ENCODE measurements at places on chromosomes 5 and 9.

DNA sequence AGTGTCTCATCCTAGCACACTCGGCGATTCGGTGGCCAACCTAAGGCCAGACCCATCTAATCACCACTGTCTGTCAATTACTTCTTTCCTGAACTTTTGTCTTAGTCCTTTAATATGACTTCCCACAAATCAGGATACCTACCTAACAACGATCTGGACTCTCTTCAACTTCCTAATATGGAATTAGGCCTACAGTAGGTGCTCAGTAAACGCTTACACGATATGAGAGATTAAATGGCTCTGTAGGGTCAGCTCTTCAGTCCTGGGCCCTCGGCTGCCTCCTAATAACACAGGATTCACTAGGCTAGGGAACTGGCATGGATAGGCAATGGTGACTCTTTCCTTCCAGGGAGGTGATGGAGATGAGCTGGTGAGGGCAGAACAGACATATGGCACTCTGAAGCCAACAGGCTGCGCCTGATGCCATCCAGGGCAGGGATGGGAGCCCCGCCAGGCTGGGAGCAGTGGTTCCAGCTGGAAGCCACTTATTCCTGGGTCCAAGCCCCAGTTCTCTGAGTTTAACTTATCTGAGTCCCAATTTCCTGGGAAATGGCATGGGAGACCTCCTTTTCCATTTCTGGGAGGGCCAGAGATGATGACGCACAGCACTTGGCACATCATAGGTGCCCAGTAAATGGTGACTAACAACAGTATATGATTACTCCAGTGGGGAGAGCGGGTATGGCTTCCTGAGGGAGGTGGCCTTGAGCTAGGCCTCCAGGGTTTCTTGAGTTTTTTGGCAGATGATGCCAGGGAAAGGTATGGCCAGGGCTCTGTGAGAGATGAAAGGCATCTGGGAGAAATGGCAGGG lies 7.3 kb downstream of the PDGFRB start:
- no peak for DNase-seq

GRCh38 chr9:26983340-26983739 lies 22.1 kb downstream of the LRRC19 start:
- DNase-seq = no peak

GRCh38 chr5:53991942-53992341 lies 318.4 kb downstream of the ARL15 start:
- DNase-seq = no peak

- no peak for DNase-seq
These were observed 9.5 kb upstream of the NANS start for GRCh38 chr9:98047002-98047401.

- no peak for DNase-seq
These were observed 23.1 kb downstream of the IRF1 start for GRCh38 chr5:132467287-132467984.

DNA sequence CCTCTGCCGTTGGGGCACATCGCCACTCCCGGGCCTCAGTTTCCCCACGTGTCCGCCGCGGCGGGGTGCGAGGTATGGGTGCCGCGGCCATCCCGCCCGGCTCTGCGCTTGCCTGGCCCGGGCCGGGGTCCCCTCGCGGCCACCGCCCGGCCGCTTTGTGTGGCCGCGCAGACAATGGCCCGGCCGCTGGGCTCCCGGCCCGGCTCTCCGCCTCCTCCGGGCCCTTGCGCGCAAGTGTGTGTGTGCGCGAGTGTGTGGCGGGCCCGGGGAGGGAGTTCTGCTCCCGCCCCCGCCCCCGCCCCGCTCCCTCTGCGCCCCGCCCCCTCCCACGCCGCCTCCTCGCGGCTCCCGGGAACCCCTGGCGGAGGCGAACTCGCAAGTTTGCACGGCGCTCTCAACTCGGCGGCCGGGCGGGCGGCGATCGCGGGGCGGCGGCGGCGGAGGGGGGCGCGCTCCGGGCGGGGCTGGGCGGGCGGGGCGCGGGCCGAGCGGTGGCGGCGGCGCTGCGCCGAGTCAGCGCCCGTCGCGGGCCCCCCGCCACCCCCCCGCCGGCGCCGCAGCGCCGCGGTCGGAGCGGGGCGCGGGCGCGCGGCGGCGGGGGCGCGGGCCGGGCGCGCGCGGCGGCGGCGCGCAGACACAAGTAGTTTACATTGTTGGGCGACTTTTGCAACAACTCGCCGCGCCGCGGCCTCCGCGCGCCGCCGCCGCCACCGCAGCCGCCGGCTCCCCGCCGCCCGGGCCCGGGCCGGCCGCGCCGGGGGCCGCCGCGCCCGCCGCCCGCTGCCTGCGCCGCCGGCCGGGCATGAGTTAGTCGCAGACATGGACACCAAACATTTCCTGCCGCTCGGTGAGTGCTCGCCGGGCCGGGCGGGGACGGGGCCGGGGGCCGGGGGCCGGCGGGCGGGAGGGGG lies at the start of gene RXRA:
TSS of gene RXRA (plus strand) at position 643 of the 911 bp plus-strand sequence. CDS start at position 820, 177 bp downstream.
- peak; percentile 35 for DNase-seq

- DNase-seq = no peak
These were observed 47.5 kb downstream of the NEURL1B start for GRCh38 chr5:172688349-172689217.

DNA sequence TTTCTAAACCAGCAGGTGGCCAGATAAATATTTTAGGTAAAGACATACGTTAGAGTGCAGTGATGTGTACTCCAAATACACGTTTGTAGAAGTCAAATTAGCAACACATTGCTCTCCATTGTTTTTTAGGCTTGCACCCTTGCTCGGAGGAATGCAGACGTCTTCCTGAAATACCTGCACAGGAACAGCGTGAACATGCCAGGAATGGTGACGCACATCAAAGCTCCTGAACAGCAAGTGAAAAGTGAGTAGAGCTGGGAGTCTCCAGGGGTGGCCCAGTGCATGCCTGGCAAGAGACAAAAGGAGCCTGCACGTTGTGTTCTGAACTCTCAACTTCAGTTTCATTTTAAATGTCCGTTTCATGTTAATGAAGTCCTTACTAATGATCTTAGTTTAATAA lies 207.5 kb upstream of the OTULINL start:
- no peak for DNase-seq

DNA sequence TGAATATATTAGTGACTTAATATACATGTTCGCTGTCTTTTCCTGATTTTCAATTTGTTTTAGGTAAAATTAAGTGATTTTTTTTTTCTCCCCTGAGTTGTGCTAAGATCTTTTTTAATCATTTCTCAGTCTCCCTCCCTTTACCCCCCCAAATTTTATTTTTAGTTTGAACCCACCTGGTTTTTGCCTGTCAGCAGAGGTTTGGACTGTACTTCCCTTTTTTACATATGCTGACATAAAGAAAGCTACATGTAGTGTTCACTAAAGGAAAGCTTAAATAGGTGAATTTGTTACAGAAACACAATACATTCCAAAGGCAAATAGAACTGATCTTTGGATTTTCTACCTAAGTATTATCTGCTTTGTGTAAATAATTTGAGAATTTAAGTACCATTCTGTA lies 82.2 kb downstream of the IPO11 start:
- DNase-seq = no peak

GRCh38 chr5:127041571-127041970 lies 11.2 kb upstream of the MARCHF3 start:
- DNase-seq = no peak

DNA sequence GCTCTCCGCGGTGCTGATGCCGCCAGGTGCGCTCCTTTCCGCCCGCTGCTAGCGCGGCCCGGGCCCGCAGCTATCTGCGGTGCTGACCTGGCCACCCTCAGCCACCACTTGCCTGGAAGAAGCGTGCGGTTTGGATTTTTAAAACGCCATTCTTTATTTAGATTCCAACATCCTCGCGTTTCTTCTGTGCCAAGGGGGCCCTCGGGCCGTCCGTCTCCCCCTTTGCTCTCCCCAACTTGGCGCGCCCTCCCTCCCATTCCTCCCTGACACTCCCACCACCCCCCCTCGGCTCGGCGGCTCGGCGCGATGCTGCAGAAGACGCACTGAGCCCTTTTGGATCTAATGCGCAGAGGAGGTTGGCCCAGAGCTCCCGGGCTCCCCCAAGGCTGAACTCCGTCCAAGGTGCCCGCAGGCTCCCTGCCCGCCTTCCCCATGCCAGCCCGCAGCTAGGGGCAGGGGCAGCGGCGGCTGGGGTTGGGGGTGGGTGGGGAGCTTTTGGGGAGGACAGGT lies at the start of gene BARHL1:
TSS of gene BARHL1 (plus strand) at position 331 of the 510 bp plus-strand sequence. CDS start 192 bp downstream, outside the sequence.
- no peak for DNase-seq

DNA sequence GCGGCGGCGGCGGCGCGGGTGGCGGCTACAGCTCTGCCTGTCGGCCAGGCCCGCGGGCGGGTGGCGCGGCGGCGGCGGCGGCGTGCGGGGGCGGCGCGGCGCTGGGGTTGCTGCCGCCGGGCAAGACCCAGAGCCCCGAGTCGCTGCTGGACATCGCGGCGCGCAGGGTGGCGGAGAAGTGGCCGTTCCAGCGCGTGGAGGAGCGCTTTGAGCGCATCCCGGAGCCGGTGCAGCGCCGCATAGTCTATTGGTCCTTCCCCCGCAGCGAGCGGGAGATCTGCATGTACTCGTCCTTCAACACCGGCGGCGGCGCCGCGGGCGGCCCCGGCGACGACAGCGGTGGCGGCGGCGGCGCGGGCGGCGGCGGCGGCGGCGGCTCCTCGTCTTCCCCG lies 296 bp downstream of the ZSWIM6 start:
- no peak for DNase-seq

- no peak for DNase-seq
These were observed 81.9 kb upstream of the ADAMTS2 start for GRCh38 chr5:179427032-179427675.

- no peak for DNase-seq
These were observed 35.3 kb downstream of the COL5A1 start for GRCh38 chr9:134676886-134677285.

GRCh38 chr9:129863059-129863690 lies 27.9 kb downstream of the USP20 start:
- peak; percentile 55 for DNase-seq

- no peak for DNase-seq
These were observed 667 bp downstream of the FBXO10 start for GRCh38 chr9:37575511-37575914.

- DNase-seq = no peak
These were observed 90.2 kb downstream of the TLE4 start for GRCh38 chr9:79661886-79662536.

- DNase-seq = no peak
These were observed 1.3 kb upstream of the ANKRD18A start for GRCh38 chr9:38621434-38622287.

GRCh38 chr5:83528439-83528769 lies 56.9 kb downstream of the VCAN start:
- DNase-seq = no peak

- DNase-seq = no peak
These were observed 28.7 kb downstream of the LARP1 start for GRCh38 chr5:154783774-154784460.

- no peak for DNase-seq
These were observed 16.2 kb downstream of the KCNMB1 start for GRCh38 chr5:170372971-170373370.

DNA sequence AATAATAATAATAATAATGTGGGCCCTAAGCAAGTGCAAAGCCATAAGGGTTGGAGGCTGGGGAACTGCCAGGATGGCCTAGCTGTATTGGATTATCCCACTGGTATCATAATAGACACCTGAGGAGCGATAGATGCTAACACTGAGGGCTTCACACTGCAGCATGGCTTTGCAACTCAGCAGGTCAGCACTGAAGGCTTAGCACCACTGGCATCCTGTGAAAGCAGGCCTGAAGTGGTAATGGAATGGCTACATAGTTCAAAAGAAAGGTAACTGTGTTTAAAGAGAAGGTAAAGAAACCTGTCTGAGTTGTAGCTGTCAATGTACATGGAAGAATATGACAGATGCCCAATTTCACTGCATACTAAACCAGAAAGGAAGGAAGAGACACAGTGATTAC lies 359.0 kb downstream of the OSTF1 start:
- no peak for DNase-seq

DNA sequence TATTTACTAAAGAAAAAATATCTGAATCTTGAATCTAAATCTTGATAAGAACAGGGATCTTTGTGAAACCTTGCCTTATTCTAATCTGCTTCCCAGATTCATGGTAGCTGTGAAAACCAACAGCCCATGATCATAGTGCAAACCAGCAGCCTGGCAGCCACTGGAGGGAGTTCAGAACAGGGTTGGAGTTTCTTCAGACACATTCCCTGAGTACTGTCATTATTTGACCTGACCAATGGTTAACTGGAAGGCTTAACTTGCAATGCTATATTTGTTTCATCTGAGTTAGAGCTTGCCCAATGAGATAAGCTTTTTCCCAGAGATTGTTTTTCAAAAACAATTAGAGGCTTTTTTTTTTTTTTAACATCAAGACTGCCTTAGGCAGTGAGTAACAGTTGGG lies 47.8 kb downstream of the LOX start:
- DNase-seq = no peak

DNA sequence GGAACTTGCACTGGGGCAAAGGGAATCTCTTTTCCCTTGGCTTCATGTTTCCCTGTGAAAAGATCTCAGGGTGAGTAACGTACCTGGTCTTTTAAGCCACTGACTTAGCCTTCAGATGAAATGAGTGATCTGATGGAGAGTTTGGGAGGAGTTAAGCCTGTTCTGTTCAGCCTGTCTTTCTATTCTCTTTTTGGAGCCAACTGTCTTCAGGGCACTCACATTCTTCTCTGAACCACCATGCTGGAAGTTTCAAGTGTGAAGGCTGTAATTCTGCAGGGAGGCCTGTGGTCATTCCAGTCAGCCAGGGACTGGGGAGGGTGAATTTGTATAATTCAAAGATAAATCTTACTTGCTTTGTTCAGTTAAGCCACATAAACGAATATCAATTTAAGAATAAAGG lies 722.2 kb upstream of the SEMA6A start:
- no peak for DNase-seq

DNA sequence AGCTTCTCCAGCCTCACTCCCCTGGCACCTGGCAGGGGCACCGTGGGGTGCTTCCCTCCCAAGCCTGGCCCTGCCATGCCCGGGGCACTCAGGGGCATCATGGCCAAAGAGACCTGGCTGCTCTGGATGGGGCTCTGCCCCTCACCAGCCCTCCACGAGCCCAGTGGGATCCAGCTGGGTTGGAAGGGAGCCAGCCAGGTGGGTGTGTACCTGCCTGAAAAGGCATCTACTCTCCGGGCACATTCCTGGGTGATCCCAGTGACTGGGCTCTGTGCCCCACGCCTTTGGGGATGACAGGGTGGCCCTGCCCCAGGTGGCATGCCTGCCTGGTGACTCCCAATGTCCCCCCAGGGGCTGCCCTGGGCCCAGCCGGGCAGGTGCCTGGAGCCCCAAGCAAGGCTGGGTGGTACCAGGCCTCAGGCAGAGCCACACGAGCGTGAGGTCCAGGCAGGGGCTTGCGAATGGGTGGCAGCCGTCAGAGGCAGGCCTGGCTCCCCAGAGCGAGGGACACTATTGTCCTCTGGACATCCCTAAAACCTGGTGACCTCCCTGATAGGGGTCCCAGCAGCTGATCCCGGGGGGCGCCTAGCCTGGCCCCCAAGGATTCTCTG lies 777 bp downstream of the GPSM1 start:
- DNase-seq = no peak

GRCh38 chr5:129904102-129904666 lies at the start of gene CHSY3:
Gene CHSY3, plus strand, starts transcription at chr5:129904465.
- DNase-seq = no peak

Data from stimulated activated CD8-positive, alpha-beta memory T cell treated with anti-CD3 and anti-CD28 coated beads, Interleukin-2, amount 100 ng/mL, for 1 hour (primary cell).